ENCODE measurements at places on chromosomes 2 and 18. TPM values are rescaled to one million over a fixed set of nuclear protein-coding genes. Genes with fewer than 3 reads are reported as not detected.

KRCC1 gene
- 14.5 TPM for total RNA-seq

MLPH gene
- total RNA-seq, result 0.20 TPM

TUBA3D gene
- not detected for total RNA-seq

PLEKHH2 gene
- not detected for total RNA-seq

PLB1 gene
- total RNA-seq, result 0.22 TPM
